ENCODE measurements at places on chromosomes 3 and 15.
A peak's percentile ranks its signal among the peaks of the same experiment; 100 is the strongest.

- DNase-seq, result no peak
Observed at GRCh38 chr15:89155656-89156055, 65.7 kb downstream of the RLBP1 start.

DNA sequence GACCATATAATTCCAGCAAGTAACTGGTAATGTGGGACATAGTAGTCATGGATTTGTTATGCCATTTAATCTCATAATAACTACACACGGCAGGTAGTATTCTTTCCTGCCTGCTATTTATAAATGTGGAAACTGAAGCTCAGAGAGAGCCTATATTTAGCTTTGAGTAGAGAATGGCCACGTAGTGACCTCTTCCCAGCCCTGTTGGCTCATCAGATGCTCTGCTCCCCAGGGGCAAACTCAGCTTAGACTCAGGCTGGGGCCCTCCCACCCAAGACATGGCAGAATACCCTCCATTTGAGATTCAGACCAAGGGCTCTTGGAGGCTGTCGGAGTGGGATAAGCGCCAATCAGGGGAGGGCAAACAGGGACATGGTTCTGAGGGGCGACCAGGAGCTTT, 17.3 kb upstream of the HDAC11 start:
- DNase-seq, result no peak

GRCh38 chr3:8800016-8800415, 30.6 kb upstream of the OXTR start:
- no peak for DNase-seq

DNA sequence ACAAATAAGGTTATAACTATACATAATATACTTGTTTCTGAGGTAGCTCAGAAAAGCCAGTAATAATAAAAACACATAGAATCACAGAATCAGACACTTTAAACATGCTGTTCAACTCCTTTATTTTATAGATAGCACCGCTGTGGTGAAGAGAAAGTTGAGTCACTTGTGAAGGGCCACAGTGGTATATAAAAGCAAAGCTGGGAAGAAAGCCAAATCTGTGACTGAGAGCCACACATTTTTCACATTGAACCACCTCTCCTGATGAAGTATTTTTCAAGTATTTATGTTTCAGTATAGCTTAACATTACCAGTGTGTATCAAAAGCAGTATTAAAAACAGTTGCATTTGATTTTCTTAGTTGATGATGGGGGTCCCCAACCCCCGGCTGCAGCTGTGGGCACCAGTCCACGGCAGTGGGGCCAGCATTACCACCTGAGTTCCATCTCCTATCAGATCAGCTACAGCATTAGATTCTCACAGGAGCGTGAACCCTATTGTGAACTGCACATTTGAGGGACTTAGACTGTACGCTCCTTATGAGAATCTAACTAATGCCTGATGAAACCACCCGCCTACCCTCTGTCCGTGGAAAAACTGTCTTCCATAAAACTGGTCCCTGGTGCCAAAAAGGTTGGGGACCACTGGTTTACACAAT, 46.2 kb downstream of the TBL1XR1 start:
- peak; percentile 61 for DNase-seq

GRCh38 chr3:159263750-159264553, 462.1 kb downstream of the MFSD1 start:
- DNase-seq, result no peak

DNA sequence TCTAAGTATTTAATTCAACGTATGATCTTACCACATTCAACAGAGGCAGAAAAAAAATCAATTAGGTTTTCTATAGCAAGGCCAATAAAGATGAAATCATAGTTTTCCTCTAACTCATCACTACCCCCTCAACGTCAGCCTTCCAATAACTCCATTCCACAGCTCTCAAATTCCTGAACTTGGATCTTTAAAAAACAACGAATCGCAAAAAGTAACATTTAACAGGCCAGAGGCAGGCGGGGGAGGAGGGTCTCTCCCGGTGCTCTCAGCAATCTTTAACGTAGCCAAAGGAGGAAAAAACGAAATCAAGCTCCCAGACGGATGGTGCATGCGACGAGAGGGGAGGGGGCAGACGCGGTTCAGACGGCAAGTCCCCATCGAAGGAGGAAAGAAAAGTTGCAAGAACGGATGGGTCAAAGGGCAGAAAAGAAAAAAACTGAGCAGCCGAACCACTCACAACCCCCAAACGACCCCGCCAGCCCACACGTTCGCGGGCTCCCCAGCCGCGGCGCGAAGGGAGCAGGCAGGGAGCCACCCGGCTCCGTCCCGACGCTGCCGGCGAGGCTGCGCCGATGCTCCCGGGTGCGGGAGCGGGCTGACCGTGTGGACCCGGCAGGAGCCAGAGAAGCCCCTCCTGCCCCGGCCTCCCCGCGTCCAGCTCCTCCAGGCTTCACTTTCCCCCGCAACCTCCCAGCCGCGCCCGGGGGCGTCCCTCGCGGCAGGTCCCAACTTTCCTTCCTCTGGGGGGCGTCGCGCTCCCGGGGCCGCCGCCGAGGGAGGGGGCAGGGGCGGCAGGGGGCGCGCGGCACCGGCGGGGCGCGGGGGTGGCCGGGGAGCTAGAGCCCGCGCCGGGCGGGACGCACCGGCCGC, 703 bp downstream of the PEAK1 start:
- DNase-seq, result no peak
